Right kidney (tissue), 9 donors: ENCODE measurements at places on chromosomes 11 and 22.

DNA sequence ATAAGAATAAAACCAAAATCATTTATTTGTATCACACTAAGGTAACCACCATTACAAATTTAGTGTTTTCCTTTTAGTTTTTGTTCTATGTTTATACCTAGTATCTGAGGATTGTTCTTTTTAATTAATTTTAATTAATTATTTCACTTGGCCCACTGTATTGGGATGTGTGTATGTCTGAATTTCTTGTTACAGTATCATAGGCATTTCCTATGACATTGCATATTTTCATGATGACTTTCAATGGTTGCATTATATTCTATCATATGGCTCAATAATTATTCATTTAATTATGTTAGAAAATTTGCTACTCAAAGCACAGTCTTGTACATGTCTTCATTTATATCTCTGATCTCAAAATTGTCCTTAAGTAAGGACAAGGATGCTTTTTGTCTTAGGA lies 41.0 kb downstream of the C11orf71 start:
- DNase-seq: no peak

DNA sequence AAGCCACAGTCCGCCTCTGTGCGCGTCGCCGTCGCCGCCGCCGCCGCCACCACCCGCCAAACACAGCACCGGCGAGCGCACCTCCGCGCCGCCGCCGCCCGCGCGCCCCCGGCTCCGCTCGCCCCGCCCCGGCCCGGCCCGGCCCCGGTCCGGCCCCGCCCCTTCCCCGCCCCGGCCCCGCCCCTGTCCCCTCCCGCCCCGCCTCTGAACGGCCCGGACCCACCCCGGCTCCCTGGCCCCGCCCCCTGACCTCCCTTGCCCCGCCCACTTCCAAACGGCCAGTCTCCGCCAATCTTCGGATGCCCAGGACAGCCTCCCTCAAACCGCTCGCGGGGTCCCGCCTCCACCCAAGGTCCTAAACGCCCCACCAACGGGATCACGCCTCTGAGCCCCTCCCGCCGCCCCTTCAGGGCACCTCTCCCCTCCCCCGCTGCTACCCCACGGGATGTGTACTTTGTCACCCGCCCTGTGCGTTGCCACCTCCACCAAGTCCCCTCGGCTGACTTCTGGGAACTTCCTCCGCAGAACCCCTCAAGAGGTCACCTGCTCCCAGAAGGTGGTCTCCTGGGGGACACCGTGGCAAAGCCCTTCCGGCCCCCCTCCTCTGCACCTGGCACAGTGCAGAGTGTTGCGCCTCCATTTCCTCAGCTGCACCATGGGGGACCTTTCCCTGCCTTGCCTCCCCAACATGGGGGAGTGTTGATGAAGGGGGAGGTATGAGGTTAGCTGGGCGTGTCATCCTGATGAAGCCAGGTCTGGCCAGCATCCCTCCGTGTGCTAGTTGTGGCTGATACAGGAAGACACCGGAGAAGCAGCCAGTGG lies at the start of gene KIAA0930:
Gene KIAA0930, minus strand, starts transcription at position 85 of the 822 bp plus-strand sequence. CDS start 191 bp downstream, outside the sequence.
- DNase-seq: peak; percentile 58

- DNase-seq: no peak
Observed at GRCh38 chr11:8234910-8235309, 28.8 kb downstream of the LMO1 start.

DNA sequence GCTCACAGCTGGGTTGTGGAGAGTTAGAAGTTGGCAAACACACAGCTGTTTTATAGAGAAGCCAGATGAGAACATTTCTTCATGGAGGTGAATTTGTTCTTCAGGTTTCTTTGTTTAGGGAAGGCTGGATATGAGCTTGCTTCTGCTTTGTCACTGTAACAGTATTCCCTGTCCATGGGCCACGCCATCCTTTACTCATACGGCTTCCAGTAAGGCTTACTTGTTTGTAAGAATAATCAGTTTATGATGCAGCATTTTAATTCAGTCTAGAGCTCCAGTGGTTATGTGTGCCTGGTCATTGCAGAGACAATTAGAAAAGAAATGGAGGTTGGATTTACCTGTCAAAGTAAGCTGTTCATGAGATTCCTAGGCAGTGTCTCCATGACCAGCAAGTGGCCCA lies 131.8 kb downstream of the TRIM44 start:
- DNase-seq: no peak

DNA sequence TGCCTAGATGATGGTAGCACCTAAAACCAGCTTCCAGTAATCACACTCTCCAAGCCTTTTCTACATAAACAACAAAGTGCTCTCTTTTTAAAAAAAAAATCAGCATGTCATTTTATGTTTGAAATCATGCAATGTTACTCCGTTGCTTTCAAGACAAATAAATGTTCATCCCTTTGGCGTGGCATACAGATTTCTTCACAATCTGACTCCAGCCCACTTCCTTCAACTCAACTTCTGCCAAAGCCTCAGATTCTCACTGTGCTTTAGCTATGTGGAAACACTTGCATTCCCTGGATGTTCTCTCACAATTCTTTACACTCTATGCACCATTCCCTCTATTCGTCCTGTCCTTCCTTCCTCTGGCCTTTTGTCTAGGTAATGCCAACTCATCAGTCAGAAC lies 206.3 kb upstream of the BLID start:
- DNase-seq: no peak

DNA sequence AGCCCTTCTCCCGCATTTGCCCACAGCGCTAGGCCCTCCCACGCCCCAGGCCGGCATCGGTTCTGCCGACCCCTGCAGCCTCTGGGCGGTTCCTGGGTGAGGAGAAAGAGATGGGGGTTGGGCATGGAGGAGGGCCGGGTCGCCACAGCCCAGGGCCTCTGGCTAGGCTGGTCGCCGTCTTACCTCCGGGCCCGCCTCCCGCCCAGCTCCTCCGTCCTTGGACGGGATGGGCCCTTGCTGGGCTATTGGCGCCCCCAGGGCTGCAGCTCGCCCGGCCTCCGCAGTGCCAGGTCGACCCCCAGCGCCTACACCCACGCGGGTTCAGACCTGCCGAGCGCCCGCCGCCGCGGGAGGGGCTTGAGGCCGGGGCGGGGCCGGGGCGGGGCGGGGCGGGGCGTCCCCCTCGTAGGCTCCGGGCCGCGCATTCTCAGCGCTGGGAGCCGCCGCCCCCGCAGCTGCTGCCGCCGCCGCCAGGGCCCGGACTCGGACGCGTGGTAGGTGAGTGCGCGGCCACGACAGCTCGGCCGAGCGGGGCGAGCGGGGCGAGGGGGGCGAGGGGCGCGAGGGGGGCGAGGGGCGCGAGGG lies at the start of gene CD151:
Gene CD151, plus strand, starts transcription at position 424 of the 585 bp plus-strand sequence. CDS start 3,118 bp downstream, outside the sequence.
- peak; percentile 85 for DNase-seq

DNA sequence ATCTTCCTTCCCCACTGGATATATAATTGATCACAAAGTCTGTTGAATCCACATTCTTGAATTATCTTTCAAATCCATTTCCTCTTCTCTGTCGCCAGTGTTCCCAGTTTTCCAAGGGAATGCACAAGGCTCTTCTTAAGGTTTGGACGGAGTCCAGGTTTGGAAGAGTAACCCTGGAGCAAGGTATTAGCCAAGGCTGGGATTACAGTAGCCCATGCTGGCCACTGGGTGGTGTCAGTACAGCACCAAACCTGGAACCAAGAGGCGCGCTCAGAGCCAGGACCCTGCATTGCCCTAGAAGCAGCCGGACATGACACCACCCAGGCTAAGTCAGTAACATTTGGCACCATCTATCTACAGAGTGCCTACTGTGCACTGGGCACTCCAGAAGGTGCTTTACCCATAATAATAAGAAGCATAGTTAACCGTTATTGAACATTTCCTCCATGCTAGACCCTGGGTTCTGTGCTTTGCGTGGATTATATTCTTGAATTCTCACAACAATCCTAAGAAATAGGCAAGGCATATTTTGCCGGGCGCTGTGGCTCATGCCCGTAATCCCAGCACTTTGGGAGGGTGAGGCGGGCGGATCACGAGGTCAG lies 48.0 kb upstream of the CLPB start:
- no peak for DNase-seq

GRCh38 chr11:113334183-113334582 lies 19.8 kb downstream of the TTC12 start:
- DNase-seq: no peak

GRCh38 chr22:33324228-33324627 lies 266.0 kb upstream of the SYN3 start:
- DNase-seq: no peak

DNA sequence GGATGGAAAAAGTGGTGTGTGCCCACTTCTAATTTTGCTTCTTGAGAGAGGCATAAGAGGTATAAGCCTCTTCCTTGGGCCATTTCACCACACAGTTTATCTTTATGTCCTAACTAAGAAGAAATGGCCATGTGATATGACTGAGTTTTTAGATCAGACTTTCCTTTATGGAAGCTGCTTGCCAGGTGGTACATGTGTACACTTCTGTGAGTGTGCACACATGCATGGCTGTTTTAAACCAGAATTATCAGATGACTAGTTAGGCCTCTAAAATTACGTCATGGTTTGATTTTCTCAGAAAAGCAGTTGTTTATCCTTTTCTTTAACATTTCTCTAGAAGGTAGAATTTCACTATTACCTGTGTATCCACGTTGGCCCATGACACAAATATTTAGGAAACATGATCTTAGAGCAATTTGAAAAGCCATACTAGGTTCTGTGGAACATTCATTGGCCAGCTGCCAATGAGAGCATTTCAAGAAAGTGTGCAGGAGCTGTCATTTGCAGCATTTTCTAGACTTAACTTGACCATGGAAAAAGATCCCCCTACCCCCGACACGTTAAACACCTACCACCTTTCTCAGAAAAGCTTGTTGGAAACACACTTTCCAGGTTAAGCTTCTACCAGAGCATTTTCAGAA lies 109.2 kb upstream of the GAL start:
- DNase-seq: no peak

DNA sequence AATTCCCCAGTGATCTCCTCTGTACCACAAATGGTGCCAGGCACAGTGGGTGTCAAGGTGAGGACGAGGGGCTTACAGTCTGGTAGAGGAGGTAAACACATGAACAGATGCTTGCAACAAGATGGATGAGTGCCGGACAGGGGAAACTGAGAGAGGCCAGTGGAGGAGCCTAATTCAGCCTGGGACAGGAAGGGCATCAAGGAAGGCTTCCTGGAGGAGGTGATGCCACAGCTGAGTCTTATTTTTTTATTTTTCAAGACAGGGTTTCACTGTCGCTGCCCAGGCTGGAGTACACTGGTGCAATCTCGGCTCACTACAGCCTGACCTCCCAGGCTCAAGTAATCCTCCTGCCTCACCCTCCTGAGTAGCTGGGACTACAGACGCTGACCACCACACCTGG lies 18.8 kb upstream of the NEFH start:
- no peak for DNase-seq

DNA sequence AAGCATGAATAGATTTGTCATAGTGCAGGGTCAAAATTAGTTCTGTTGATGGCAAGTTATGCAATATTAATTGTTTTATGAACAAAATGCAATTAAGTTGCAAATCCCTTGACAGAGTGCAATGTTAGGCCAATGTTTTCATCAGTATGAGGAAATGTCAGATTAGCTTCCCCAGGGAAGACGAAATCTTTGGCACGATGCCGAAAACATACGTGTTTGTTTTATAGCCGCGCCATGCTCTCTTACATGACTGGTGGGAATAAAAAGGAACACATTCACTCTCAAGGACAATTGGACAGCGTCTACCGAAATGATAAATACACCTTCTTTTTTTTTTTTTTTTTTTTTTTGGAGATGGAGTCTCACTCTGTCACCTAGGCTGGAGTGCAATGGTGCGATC lies 27.0 kb downstream of the MFNG start:
- no peak for DNase-seq

GRCh38 chr11:61916737-61917333 lies 531 bp downstream of the RAB3IL1 start:
- DNase-seq: no peak

- no peak for DNase-seq
Observed at GRCh38 chr11:35523331-35523768, 2.1 kb downstream of the PAMR1 start.

DNA sequence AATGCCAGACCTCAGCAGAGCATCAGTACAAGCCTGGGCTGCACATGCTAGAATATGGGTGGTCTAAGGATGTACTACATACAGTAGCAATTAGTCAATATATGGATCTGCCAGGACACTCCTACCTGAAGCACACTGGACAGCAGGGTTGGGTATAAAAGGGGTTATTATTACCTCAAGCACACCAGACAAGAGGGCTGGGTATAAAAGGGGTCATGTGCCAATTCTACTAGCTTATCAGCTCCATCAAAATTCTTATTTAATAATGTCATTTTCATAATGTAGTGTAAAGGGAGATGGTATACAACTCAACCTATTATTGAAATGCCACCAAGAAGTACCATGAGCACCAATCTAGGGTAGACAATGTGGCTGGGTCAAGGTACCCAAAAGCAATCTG lies 44.7 kb upstream of the PRODH start:
- DNase-seq: no peak

- DNase-seq: no peak
Observed at GRCh38 chr11:1015826-1016545, 20.5 kb downstream of the MUC6 start.

DNA sequence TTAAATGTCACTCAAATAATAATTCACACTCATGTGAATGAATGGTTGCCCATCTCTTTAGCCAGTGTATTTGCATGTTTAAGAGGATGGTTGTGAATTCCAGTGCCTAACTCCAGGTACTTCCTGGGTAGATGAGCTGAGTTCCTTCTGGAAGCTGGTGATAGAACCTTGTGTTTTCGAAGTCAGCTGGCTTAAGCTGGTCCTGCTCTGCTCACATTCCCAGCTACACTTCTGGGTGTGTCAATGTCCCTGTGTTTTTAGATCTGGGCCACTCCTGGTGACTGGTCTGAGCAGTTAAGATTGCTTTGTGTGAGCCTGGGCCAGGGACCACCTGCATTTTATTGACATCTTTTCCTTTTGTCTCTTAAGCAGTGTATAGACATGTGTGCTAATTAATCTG lies 10.6 kb downstream of the TEAD1 start:
- no peak for DNase-seq

- DNase-seq: no peak
Observed at GRCh38 chr11:122154227-122154626, 38.2 kb upstream of the BLID start.

DNA sequence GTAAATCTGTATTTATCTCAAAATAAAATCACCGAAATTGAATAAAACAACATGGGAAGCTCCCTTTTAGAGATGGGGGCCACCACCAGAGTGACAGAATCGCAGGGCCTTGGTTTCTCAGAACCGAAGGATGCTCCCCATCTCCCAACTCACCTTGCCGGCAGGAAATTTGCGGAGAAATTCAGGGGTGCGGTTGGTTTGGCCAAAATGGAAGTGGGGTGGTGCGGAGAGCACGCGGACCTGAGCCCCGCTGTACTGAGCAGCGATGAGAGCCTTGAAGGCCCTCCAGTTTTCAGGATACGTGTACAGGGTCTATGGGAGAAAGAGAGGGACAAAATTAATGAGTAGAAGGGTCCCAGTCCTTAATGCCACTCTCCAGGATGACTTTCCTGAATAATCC lies 1.3 kb downstream of the EEF1G start:
- DNase-seq: no peak

DNA sequence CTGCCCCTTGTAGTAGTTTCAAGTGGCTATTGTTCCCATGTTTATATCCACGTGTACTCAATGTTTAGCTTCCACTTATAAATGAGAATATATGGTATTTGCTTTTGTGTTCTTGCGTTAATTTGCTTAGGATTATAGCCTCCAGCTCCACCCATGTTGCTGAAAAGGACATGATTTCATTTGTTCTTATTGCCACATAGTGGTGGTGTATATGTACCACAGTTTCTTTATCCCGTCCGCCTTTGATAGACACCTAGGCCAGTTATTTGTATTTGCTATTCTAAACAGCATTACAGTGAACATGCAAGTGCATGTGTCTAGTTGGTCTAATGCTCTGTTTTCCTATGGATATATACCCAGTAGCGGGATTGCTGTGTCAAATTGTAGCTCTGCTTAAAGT lies 6.8 kb downstream of the OR51B2 start:
- DNase-seq: no peak

GRCh38 chr11:62273789-62274275 lies 3.9 kb downstream of the SCGB2A2 start:
- DNase-seq: no peak
